ENCODE measurements at places on chromosomes 3 and 15.

GRCh38 chr3:151087648-151088047, 2.2 kb downstream of the MED12L start:
- DNase-seq, result no peak

DNA sequence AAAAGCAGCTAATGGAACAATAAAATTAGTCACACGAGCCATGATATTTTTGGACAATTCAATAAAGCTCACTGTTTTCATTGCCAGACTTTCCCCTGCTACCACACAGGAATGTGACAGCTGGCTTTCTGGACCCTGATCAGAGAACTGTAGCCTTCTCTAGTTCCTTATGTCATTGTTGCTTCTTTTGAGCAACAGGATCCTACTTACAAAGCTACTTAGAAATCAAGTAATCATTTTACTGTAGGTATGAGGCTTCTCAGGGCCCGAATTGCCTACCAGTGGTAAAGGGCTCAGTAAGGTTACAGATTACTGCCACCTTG, 94.3 kb upstream of the AADACL2 start:
- DNase-seq, result no peak

- DNase-seq, result no peak
Measured at GRCh38 chr3:2029559-2029958, 69.1 kb upstream of the CNTN4 start.

- peak; percentile 100 for DNase-seq
Measured at GRCh38 chr15:78149068-78149804, at the start of gene IDH3A. IDH3A (plus strand) TSS chr15:78149362; CDS start chr15:78149404, 42 bp downstream.

- no peak for DNase-seq
Measured at GRCh38 chr3:131669600-131669999, 166.8 kb upstream of the MRPL3 start.

DNA sequence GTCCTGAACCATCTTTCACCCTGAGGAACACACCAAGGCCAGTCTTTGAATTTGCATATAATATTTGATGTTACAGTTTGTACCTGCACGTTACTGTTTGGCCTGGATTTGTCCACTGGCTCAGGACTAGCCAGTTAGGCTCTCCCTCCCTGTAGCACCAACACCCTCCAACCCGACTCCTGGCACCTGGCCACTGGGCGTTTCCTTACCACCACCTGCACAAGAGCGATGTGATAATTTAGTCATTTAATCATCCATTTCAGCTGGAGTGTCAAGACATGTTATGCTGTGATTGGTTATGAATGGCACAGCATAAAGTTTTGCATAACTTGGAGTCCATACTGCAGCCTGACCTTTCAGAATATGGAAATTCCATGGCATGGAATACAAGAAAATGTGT, 242.4 kb downstream of the KCNMB2 start:
- no peak for DNase-seq

DNA sequence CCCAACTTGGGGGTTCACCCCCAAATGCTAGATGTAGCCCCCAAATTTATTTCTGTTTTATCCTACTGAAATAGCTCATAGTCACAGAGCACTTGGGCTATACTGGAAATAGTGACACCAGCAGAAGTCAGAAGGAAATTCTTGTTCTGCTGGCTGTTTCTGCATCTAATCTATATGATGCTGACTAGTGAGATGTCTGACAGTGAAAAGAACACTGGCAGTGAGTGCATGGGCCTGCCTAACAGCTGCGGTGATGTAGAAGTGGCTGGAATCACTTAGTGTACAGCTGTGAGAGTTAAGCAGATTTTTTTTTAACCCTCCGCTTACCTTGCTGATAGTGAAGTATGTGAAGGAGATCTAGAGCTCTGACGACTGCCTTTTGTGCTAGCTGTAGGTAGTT, 14.0 kb downstream of the TTC14 start:
- no peak for DNase-seq

DNA sequence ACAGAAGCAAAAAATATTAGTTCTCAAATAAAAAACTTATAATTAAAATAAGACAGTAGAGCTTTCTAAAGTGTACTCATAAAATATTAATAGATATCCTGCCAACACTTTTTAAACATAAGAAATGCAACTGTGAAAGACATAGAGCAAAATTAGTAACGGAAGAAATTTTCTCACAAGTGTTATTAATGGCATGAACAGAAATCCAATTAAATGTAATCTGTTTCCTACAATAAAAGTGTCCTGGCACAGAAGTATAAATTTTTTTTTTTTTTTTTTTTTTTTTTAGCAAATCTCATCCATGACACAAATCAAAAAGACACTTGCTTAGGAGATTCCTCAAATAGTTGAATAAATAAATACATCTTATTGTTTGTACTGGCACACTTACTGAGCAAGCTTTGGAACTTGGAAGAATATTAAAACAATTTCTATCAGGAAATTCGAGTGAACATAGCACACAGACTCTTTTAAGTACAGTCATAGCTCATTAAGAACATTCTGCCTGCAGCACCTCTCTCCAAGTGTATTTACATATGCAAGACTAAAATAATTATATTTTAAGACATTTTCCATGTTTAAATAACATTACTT, 227.2 kb upstream of the ROBO2 start:
- DNase-seq, result no peak

- peak; percentile 42 for DNase-seq
Measured at GRCh38 chr3:120637851-120638559, 41.9 kb downstream of the NDUFB4 start.

- DNase-seq, result no peak
Measured at GRCh38 chr15:82621970-82622369, 25.2 kb downstream of the CPEB1 start.

DNA sequence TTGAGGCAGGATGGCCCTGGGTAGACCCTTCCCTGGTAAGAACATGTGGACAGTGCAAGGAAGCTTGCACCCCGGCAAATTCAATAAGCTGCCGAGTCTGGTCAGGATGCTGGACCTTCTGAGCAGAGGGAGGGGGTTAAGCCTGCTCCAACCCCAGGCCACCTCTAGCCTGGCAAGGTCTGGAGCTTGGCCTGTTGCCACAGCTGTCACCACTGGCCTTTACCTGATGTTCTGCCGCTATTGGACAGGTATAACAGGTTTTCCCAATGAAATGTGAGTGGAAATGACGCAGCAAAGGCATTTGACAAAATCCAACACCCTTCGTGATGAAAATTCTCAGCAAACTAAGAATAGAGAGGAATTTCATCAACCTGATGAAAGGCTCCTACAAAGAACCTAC, 699 bp upstream of the MESP1 start:
- no peak for DNase-seq

GRCh38 chr15:80502782-80503181, 98.6 kb downstream of the ARNT2 start:
- DNase-seq, result no peak

DNA sequence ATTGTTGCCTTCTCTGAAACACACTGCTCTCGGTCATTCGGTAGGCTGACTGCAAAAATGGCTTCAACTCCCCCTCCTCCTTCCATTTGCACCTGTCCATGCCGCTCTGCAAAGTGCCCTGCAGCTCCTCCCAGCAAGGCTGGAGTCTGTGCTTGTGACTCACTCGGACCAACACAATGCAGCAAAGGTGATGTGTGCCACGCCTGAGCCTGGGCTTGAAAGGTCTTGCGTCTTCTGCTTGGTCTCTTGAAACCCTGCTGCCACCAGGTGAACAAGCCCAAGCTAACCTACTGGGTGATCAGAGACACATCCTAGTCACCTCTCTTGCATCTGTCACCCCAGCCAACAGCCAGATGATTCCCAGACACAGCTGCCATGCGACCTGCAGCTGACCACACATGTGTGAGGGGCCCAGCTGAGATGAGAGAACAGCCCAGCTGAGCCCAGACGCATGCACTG, 71.1 kb downstream of the MGLL start:
- DNase-seq, result no peak

DNA sequence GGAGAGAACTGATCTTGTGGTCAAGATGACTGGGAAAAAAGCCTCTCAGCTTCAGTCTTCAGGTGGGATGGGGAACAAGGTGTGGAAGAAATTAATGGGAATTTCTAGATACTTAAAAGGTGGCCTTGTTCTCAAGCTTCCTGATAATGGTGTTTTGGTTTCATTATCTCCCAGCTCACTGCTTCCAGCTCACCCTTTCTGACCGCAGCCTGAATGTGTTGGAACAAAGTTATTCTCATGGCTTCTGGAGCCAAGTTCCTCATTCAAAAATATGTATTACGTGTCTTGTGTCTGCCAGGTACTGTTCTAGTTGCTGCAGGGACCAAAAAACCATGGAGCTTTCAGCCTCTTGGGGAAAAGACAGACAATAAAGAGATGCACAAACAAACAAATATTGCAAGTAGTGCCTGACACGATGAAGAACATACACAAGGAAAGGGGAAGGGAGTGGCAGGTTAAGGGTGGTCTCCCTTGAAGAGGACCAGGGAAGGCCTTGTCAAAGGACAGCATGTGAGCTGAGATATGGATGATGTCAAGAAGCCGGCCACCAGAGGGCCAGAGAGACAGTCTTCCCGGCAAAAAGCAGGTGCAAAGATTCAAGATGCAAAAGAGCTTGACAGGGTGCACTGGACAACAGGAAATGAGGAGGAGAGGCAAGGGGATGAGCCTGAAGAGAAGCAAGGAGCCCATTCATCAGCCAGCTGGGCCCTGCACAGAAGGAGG, 35.5 kb downstream of the ARRDC4 start:
- DNase-seq, result peak; percentile 57

DNA sequence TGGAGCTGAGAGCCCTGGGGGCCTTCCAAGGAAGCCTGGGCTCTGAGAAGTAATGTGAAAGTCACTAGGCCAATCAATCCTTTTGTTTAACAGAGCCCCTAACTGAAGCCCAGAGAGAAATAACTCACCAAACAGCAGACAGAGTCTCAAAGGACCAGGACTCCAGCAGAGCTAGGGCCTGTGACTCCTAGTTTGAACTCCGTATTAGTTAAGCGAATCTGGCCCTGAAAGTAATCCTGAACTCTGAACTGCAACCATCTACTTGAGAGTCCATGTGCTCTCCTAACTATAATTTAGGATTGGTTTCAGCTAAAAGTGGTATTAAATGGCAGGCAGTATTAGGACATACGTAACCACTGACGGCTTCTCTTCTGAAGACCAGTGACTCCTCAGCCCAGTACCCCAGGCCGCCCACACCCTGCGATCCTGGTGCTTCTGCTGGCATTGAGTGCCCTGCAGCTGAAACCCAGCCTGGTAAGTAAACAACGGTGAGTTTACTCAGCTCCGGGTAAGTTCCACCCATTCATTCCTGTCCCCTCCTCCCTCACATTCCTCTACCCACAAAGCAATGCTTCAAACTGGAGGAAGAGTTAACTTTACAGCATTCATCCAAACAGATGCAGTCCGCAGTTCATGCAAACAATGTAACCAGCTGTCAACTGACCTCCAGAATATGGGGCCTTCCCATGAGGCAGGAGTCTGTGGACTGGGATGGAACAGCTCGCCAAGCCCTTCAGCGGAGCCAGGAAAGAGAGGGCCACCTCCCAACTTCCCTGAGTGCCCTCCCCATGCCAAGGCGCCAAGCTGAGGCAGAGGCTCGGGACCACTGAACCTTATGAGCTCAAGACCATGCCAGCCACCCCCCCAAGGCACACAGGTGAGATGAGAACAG, 7.3 kb downstream of the MYO5C start:
- no peak for DNase-seq

DNA sequence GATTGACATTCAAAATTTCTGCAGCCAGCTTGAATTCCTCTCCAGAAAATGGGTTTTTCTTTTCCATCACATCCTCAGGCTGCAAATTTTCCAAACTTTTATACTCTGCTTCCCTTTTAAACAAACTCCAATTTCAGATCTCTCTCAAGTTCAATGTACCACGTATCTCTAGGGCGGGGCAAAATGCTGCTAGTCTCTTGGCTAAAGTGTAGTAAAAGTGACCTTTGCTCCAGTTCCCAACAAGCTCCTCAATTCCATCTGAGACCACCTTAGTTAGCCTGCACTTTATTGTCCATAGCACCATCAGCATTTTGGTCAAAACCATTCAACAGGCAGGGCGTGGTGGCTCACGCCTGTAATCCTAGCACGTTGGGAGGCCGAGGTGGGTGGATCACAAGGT, 46.7 kb downstream of the NIPA2 start:
- no peak for DNase-seq

DNA sequence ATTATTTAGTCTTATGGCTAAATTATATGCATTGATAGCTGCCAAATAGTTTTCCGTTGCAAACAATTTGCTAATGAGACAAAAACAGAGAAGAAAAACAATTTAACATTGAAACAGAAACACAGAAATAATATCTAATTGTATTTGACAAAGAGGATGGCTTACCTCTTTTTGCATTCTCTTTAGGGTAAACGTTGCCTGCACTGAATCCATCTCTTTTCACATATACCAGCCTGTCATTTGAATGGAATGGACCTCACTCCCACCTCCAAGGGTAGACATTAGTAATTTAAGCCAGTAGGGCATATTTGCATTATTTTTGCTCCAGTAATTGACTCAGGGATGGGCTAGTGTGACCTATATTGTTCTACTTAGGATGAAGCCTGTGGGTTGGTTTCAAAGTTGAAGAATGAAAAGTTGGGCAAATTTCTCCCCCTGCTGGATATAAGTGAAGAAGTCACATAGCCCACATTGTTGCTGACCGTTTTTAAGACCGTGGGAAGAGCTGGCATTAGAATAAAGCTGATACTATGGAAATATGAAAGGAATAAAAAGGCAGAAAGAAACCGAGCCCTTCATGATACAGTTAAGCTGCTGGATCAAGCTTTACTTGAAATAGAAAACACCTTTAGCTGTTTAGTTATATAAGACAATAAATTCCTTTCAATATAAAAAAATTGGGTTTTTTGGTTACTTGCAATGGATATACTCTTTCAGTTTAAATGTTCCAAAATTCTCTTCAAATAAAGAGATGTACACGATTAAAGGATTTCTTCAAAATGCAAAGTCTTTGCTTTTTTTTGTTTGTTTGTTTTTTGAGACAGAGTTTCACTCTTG, 26.9 kb downstream of the PIERCE2 start:
- peak; percentile 58 for DNase-seq

GRCh38 chr15:88238618-88239430, 17.7 kb downstream of the NTRK3 start:
- DNase-seq, result no peak

GRCh38 chr3:105538483-105538882, 171.8 kb downstream of the ALCAM start:
- DNase-seq, result no peak

- no peak for DNase-seq
Measured at GRCh38 chr15:75821786-75822345, 21.4 kb upstream of the UBE2Q2 start.
